ENCODE measurements at places on chromosomes 6 and 20. TPM values are rescaled to one million over a fixed set of nuclear protein-coding genes. Genes with fewer than 3 reads are reported as not detected.
A peak's percentile ranks its signal among the peaks of the same experiment; 100 is the strongest.

MYLK4 gene
- 0.37 TPM for total RNA-seq

CCN6 gene
- total RNA-seq = 0.74 TPM

CCDC28A gene
- total RNA-seq = 41.9 TPM

ABCC10 gene
- 32.8 TPM for total RNA-seq

BPIFA1 gene
- total RNA-seq = not detected

PHACTR3 gene
- total RNA-seq = not detected

IL17A gene
- total RNA-seq = 0.22 TPM

GRM4 gene
- 0.07 TPM for total RNA-seq

CALHM6 gene
- total RNA-seq = 5.3 TPM

HEBP2 gene
- total RNA-seq = 41.1 TPM

DNA sequence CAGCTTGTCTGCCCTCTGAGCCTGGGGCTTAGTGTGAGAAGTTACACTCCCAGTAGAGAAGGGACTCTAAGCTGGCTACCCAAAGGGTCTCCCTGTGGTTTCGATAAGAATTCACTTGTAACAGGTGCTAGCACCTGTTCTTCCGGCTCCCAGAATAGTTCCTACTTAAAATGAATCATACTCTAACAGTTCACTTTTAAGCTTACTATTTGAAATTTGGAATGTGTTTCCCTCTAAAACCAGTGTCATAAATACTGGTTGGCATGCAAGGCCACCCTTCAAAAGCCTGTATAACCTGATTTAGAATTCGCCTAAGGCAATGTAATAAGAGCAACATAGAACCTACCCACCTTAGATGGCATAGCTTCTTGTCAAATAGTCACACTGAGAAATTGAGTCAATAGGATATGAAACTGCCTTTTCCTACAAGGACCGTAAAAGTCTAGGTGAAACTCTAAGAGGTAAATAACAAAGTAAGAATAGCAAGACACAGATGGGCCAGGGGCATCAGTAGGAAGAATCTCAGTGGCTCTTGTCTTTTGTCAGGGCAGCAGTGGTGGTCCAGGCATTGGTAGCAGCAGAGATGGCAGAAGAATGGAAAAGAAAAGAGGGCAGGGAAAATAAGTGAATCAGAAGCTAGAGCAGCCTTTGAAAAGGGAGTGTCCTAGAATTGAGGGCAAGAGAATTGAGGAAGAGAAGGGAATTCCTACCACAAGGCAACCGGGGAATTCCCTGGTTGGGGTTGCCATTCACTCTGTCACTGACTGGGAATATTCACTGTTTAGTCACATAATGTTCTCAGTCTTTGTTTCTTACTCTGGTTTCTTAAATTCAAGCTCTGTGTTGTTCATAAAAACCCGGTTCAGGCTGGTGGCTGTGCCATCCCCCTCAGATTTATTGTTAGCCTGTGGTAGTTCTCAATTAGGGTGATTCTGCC, 91.5 kb downstream of the HIVEP2 start:
- peaks cover 99% of the 10 kb centered on the region for H3K4me1 ChIP-seq
- DNase-seq = no peak
- H3K27ac ChIP-seq = peak overlapping the region; percentile 52
- no peaks in the 10 kb centered on the region for H3K36me3 ChIP-seq

- no peak for DNase-seq
- H3K4me1 ChIP-seq = no peaks in the 10 kb centered on the region
- H3K36me3 ChIP-seq = no peaks in the 10 kb centered on the region
- H3K4me3 ChIP-seq = no peak overlapping the region
- H3K27me3 ChIP-seq = no peaks in the 10 kb centered on the region
Observed at GRCh38 chr20:7146552-7147219, 379.2 kb downstream of the BMP2 start.

DNA sequence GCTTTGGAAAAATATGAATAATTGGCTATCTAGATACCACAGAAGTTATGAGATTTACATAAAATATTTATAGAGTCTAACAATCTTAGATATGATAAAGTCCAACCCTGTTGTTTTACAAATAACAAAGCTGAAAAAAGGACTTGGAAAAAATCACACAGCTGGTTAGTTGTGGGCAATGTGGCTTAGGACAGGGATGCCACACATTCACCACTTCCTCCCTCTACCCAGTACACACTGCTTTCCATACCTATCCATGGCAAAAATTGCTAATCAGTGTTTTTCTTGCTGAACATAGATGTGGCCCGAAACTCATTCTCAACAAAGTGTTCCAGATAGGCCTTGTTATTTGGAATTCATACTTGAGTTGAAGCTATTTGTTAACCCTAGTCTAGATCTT, 147.3 kb upstream of the BMP5 start:
- H3K4me3 ChIP-seq = no peak overlapping the region
- no peaks in the 10 kb centered on the region for H3K4me1 ChIP-seq
- H3K27ac ChIP-seq = no peak overlapping the region

DNA sequence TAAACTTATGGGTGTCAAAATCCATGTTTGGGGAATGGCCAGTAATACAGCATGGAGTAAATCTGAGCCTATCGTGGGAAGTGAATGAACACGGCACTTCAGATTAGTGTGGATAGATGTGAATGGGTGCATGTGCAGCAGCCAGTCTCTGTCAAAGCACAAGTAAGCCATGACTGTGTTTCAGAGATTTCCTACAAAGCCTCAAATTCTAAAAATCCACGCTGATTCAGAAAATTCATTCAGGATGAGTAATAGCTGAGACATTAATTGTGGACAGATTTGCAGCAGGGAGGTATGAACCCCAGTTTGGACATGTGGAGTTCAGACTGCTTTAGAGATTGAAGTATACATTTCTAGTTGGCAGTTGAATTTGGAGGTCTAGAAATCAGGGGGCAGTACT, 115.1 kb downstream of the QKI start:
- no peak overlapping the region for H3K4me3 ChIP-seq
- no peaks in the 10 kb centered on the region for H3K36me3 ChIP-seq
- no peaks in the 10 kb centered on the region for H3K27me3 ChIP-seq
- H3K4me1 ChIP-seq = peaks cover 4% of the 10 kb centered on the region

GRCh38 chr6:141548966-141549365, 583.8 kb upstream of the GJE1 start:
- H3K27me3 ChIP-seq = no peaks in the 10 kb centered on the region
- no peak overlapping the region for H3K4me3 ChIP-seq
- H3K36me3 ChIP-seq = peaks cover 6% of the 10 kb centered on the region
- peak overlapping the region; percentile 85 for H3K27ac ChIP-seq
- H3K4me1 ChIP-seq = peaks cover 8% of the 10 kb centered on the region

- DNase-seq = no peak
- no peaks in the 10 kb centered on the region for H3K27me3 ChIP-seq
- no peaks in the 10 kb centered on the region for H3K36me3 ChIP-seq
- no peaks in the 10 kb centered on the region for H3K4me1 ChIP-seq
- H3K4me3 ChIP-seq = no peak overlapping the region
Observed at GRCh38 chr6:1711136-1711535, 101.4 kb downstream of the FOXC1 start.

DNA sequence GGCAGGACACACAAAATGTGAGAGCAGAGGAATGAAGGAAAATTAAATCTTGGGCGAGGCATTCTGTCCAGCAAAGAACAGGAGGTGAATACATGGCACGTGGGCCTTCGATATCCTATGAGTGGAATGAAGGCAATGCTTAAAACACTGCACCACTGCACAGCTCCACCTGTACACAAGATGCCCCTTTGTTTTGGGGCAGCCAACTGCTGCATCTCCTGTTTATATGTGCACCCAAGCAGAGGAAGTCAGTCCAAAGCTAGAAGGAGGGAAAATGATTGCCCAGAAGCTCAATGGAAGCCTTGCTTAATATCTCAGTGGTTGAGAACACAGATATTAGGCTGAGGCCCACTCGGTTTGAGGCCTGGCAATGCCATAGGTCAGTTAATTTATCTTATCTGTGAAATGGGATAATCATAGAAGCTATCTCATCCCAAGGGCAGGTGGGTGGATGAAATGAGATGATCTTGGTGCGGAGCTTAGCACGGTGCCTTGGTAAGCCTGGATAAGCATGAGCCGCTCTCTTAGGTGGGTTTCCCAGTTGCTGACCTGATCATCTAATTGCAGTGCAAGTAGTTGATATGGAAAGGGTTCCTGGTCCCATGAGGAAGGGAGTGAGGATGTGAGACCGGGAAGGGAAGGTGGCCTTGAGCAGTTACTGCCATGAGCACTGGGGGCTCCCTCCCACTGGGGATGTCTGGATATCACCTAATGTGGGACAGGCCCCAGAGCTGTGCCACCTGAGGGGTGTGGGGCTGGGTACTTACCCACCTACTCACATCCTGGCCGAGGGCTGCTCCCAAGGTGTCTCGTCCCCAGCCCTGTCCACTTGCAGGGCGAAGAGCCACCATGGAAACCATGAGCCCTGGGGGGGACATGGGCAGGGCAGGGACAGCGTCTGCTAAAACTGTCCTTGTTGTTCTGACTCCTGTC, 9.9 kb downstream of the BANF2 start:
- H3K4me3 ChIP-seq = no peak overlapping the region
- H3K36me3 ChIP-seq = no peaks in the 10 kb centered on the region
- no peak for DNase-seq
- no peaks in the 10 kb centered on the region for H3K27me3 ChIP-seq
- no peaks in the 10 kb centered on the region for H3K4me1 ChIP-seq
- H3K27ac ChIP-seq = no peak overlapping the region

- H3K4me1 ChIP-seq = peaks cover 36% of the 10 kb centered on the region
- H3K4me3 ChIP-seq = no peak overlapping the region
- H3K36me3 ChIP-seq = peaks cover 34% of the 10 kb centered on the region
Observed at GRCh38 chr6:29948277-29948676, 5.9 kb downstream of the HLA-A start.

- peaks cover 25% of the 10 kb centered on the region for H3K36me3 ChIP-seq
- no peaks in the 10 kb centered on the region for H3K27me3 ChIP-seq
- peak overlapping the region; percentile 20 for H3K4me3 ChIP-seq
Observed at GRCh38 chr6:17700421-17701416, 6.0 kb downstream of the NUP153 start.

- no peaks in the 10 kb centered on the region for H3K36me3 ChIP-seq
- H3K27ac ChIP-seq = no peak overlapping the region
- no peak overlapping the region for H3K4me3 ChIP-seq
- peak; percentile 83 for DNase-seq
Observed at GRCh38 chr6:32413427-32414047, 6.6 kb upstream of the BTNL2 start.

GRCh38 chr6:170247178-170247701, 43.6 kb downstream of the DLL1 start:
- no peak for DNase-seq
- H3K27me3 ChIP-seq = no peaks in the 10 kb centered on the region
- peak overlapping the region; percentile 51 for H3K4me3 ChIP-seq
- no peaks in the 10 kb centered on the region for H3K4me1 ChIP-seq
- no peak overlapping the region for H3K27ac ChIP-seq

- H3K36me3 ChIP-seq = no peaks in the 10 kb centered on the region
- H3K27me3 ChIP-seq = no peaks in the 10 kb centered on the region
- peaks cover 8% of the 10 kb centered on the region for H3K4me1 ChIP-seq
- H3K27ac ChIP-seq = no peak overlapping the region
- DNase-seq = no peak
- H3K4me3 ChIP-seq = no peak overlapping the region
Observed at GRCh38 chr20:44314870-44315269, 3.9 kb upstream of the FITM2 start.

GRCh38 chr6:111721753-111722154, 116.1 kb upstream of the TRAF3IP2 start:
- peaks cover 100% of the 10 kb centered on the region for H3K4me1 ChIP-seq
- peak overlapping the region; percentile 71 for H3K27ac ChIP-seq
- H3K36me3 ChIP-seq = peaks cover 33% of the 10 kb centered on the region
- H3K27me3 ChIP-seq = no peaks in the 10 kb centered on the region
- no peak overlapping the region for H3K4me3 ChIP-seq

Data from activated T-cell treated with anti-CD3 and anti-CD28 coated beads, Interleukin-2, amount 50 U/mL, for 72 hours (primary cell).